ENCODE measurements at places on chromosomes 13 and 19.

DNA sequence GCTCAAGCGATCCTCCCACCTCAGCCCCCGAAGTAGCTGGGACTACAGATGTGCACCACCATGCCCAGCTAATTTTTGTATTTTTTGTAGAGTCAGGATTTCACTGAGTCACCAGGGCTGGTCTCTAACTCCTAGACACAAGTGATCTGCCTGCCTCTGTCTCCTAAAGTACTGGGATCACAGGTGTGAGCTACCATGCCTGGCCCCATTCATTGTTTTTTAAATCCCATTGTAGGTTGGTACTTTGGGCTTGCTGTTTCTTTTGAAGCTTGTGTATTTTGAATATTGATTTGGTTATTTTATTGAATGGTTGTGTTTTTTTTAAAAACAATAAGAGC, 26.7 kb downstream of the ZMYM2 start:
- no peak for DNase-seq

DNA sequence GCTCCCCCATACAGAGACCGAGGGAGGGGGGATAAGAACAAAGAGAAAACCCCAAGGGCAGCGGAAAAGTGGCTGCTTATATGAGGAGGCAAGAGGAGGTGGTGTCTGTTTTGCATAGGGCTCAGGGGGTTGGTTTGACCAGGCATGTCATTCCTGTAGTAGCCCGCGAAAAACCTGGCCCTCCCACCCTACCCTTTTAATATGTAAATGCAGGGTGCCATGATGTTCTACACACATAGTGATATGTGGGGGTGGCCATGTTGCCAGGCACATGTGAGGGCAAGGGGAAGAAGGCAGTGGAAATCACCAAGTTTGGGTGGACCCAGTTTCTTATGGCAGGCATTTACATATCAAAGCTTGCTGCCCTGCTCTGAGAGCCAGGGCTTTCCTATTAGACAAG, 203.5 kb upstream of the UBL3 start:
- no peak for DNase-seq

GRCh38 chr19:53518716-53519115, 19.2 kb upstream of the ZNF331 start:
- no peak for DNase-seq

- no peak for DNase-seq
Measured at GRCh38 chr19:47848823-47849473, 10.1 kb upstream of the TPRX2 start.

GRCh38 chr19:39136225-39136940, 10.8 kb downstream of the PAK4 start:
- no peak for DNase-seq

DNA sequence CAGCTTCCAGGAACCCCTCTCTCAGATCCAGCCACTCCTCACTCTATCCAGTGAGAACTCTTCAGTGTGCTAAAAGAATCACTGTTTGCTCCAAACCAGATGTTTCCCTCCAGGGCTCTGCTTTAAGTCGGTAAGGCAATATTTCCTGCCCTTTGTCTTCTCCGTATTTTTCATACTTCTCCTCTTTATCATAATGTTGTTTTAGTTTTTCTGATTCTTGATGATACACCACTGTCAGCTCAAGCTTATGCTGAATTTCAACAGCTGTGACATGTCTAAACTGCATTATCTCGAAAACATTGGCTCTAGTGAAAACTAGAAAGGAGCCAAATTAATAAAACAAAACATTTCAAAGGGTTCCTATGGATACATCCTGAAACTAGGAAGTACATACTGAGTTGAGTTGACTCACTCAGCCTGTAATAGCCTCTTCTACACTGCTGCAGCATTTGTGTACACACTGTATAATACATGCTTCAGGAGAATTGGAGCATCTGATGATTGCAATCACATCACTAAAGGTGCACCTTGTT, 39.8 kb downstream of the GPR180 start:
- DNase-seq: no peak

- DNase-seq: no peak
Measured at GRCh38 chr13:26601669-26602068, 44.2 kb downstream of the WASF3 start.

DNA sequence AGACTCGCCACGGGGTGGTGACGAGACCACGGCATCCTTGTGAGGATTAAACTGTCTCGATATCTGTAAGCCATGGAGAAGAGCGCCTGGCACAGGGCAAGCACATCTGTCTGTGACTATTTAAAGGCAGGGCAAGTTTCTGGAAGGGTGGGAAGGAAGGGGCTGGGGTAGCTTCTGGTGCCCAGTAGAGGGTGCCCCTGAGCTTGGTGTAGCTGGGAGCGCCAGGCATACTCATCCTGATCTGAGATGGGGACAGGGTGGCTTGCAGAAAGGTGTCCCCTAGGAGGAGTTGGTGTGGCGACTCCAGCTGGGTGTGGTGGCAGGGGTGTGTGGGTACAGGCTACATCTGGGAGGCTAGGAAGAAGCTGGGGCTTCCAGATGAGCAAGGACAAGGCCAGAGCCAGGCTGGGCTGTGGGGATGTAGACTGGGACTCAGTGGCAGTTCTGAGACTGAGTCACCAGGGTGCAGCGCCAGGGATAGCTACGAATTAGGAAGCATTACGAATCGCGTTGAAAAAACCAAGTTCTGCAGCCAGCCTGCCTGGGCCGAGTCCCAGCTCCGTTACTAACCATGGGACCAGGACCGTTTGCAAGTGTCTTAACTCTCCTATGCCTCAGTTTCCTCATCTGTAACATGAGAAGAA, 23.1 kb upstream of the ASPDH start:
- no peak for DNase-seq

DNA sequence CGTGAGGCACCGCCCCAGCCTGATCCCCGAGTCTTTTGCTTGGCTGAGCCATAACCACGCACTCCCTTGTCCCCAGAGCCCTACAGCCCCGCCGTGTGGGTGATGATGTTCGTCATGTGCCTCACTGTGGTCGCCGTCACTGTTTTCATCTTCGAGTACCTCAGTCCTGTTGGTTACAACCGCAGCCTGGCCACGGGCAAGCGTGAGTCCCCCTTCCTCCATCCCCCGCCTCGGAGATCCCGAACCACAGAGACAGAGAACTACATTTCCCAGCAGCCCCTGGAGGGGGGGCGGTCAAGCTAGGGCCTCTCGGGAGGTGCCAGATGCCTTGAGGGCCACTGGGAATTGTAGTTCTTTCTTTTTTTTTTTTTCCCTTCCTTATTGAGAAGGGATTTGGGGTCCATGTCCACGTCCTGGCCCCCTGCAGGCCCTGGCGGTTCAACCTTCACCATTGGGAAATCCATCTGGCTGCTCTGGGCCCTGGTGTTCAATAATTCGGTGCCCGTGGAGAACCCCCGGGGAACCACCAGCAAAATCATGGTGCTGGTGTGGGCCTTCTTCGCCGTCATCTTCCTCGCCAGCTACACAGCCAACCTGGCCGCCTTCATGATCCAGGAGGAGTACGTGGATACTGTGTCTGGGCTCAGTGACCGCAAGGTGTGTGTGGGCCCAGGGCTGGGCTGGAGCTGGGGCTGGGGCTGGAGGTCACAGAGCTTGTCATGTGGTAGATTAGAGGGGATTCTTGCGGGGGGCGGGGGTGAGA, 25.9 kb downstream of the GRIN2D start:
- no peak for DNase-seq

DNA sequence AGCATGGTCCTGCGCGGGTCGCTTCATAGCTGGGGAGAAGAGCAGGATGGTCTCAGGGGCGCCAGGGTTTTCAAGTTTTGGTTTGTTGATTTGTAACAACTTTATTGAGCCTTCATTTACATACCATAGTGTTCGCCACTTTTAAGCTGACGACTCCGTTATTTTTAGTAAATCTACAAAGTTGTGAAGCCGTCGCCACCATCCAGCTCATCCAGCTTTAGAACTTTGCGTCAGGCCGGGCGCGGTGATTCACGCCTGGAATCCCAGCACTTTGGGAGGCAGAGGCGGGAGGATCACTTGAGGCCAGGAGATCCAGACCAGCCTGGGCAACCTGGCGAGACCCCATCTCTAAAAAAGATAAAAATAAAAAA, 404 bp downstream of the C19orf44 start:
- no peak for DNase-seq

DNA sequence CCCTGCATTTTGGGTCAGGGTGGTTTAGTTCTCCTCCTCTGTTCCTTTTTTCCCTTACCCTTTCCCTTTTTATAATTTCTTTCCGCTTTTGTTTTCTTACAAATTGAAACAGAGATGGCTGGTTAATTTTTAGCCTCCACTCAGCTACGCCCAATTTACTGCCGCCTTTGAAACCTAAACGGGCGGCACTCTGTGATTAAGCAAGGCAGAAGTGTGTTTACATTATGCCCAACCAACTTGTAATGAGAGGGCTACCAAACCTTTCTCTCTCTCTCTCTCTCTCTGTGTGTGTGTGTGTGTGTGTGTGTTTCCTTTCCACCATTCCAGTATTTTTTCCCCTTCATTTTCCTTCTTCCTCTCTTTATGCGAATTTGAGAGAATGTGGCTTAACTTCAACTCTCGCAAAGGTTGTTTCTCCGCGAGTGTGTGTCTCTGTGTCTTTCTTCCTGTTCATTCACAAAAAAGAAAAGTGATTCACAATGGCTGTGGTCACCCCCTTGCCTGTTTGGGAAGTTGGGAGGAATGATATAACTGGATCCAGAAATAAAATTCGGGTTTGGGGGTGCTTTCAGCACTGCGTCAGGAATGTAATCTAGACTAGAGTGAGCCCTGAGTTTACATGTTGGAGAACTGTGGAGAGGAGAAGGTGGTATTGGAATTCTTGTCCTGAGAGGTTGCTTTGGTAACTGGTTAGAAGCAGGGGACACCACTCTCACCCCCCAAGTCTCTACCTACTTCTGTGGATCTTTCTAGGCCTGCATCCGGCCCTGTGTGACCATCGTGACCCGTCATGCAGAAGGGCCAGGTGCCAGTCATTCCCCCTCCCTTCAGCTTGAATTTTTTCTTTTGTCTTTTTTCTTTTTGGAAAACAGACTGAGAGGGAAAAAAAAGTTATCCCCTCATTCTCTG, 31.4 kb downstream of the NFIX start:
- no peak for DNase-seq

Measured in activated CD8-positive, alpha-beta memory T cell treated with anti-CD3 and anti-CD28 coated beads for 1 hour (primary cell).